ENCODE measurements at places on chromosomes 12 and 14.

- DNase-seq = no peak
Measured at GRCh38 chr12:103401421-103401820, 94.3 kb downstream of the C12orf42 start.

- peak; percentile 56 for DNase-seq
Measured at GRCh38 chr14:74663884-74664283, 49.0 kb downstream of the AREL1 start.

DNA sequence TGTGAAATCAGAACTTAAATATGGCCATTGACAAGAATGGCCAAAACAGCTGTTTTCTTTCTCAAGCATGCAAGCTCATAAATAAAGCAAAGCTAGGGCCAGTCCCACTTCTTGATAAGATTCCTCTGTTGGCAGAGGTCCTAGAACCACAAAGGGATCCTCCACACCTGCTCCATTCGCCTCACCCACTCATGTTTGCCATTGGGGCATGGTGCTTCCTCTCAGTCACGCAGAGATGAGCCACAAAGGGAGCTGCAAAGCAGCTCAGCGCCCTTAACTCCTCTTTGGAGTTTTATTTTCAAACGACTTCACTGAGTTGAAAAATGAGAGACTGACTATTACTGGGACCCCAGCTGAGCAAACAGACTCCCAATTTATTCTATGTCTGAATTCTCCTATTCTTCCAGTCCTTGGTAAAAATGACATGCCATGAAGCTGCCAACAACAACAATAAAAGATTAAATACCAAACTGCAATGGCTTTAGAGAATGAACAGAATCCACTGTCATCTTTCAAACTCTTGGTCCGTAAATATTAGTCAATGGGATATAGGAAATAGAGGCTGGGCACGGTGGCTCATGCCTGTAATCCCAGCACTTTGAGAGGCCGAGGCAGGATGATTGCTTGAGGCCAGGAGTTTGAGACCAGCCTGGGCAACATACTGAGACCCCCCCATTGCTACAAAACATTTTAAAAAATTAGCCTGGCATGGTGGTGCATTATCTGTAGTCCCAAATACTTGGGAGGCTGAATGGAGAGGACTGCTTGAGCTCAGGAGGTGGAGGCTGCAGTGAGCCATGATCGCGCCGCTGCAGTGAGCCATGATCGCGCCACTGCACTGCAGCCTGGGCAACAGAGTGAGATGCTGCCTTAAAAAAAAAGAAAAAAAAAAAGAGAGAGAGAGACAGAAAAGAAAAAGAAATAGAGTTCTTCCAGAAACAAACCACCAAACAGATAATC is 16.4 kb downstream of the MANSC1 start:
- DNase-seq = no peak

GRCh38 chr12:127811988-127812387 is 455.0 kb upstream of the TMEM132C start:
- peak; percentile 62 for DNase-seq

GRCh38 chr14:99791476-99792209 is 1.6 kb upstream of the EML1 start:
- DNase-seq = no peak

All from left ventricle myocardium superior (tissue), 1 donor.